ENCODE measurements at places on chromosomes 2 and 18.

- DNase-seq = no peak
Measured at GRCh38 chr2:10369269-10370255, 66.9 kb downstream of the HPCAL1 start.

- no peak for DNase-seq
Measured at GRCh38 chr2:95374451-95374920, 28.0 kb upstream of the FAHD2A start.

DNA sequence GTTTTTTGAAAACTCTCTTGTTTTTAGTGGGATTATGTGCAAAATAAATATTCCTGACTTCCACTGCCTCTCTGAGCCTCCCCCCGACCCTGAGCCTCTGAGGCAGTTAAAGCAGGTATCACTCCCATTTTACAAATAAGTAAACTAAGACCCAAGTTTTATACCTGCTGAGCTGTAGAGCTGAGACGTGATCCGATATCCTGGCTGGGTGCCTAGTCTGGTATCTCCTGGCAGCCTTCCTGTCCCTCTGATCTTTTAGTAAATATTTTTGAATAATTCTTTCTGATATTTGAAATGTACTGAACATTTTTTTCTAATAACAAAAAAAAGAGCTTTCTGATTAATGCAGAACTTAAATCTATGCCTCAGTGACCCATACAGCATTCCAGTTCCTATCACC lies 108.3 kb upstream of the NOSTRIN start:
- DNase-seq = no peak

- DNase-seq = no peak
Measured at GRCh38 chr2:20165677-20166509, 59.0 kb downstream of the SDC1 start.

DNA sequence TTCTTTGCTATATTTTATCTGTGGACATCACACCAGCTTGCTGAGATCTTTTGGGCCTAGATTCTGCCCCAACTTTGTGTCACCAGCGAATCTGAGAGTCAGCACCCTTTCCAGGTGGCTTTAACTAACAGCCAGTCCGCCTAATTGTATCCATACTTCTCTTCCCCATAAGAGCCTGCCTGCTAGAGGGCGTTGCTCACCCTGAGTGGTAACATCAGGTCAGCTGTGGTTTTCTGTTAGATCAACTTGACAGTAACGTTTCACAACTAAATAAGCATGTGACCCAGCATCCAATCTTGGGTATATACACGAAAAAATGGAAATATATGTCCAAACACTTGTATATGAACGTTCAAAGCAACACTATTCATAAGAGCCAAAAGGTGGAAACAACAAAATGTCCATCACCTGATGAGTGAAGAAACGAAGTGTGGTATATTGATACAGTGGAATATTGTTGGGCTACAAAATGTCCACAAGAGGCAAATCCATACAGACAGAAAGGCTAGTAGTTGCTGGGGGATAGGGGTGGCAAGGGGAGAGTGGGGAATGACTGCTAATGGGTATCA lies 24.9 kb downstream of the EFHD1 start:
- no peak for DNase-seq

DNA sequence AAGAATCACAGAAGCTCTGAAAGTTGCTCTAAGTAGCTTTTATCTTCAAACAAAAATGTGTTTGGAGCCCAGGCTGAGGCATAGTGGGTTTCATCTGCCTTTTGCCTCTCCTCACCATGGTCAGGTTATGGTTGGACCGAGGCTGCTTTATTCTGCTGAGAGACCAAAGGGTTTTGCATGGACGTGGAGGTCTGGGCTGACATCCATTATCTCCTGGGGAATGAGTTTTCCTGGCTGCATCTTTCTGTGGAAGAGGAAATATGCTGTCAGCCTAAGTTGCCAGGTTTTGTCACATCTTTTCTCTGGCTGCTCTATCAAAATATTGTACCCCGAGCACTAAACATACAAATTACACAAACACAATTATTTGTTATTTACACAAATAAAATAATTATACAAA lies 223.2 kb downstream of the LDLRAD4 start:
- DNase-seq = no peak

- DNase-seq = no peak
Measured at GRCh38 chr18:35749701-35750100, 168.2 kb downstream of the GALNT1 start.

Measured in kidney glomerular epithelial cell (primary cell).